ENCODE measurements at places on chromosomes 16 and 17.

GRCh38 chr16:28985211-28986041 is 574 bp downstream of the LAT start:
- DNase-seq = no peak

GRCh38 chr16:88705076-88705684 is 1.0 kb downstream of the RNF166 start:
- peak; percentile 18 for DNase-seq

DNA sequence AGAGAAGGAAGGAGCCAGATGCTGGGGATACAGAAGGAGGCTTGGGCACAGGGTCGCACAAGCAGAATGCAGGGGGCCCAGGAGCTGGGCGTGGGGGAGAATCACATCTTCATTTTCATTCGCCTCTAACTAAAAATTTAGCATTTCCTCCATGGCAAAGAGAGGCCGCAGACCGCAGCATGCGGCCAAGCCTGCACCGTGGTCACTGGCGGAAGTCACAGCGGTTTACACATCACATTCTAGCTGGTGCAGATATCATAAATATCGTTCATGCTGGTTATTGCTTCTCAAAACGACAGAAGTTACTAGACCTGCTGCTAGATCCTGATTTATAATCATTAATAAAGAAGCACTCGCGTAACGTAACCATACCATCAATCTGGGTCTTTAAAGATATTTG is 162.0 kb downstream of the NTN1 start:
- DNase-seq = no peak

- DNase-seq = no peak
These were observed 2.7 kb downstream of the MT1A start for GRCh38 chr16:56641166-56641565.

GRCh38 chr16:16050106-16050505 is 100.7 kb downstream of the ABCC1 start:
- DNase-seq = no peak

DNA sequence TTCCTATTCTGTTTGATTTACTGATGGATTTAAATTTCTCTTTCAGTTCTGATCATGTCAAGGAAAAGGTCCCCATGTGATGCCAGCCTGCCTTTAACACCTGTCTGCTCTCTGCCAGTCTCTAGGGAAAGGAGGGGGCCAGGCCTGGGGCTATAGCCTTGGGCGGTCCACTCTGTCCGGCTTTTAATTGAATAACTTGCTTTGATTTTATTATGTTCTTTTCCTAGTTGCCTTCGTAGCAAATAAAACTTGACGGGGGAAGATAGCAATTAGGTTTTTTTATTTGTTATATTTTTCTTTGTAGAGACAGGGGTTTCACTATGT is 47.6 kb downstream of the ABAT start:
- no peak for DNase-seq

DNA sequence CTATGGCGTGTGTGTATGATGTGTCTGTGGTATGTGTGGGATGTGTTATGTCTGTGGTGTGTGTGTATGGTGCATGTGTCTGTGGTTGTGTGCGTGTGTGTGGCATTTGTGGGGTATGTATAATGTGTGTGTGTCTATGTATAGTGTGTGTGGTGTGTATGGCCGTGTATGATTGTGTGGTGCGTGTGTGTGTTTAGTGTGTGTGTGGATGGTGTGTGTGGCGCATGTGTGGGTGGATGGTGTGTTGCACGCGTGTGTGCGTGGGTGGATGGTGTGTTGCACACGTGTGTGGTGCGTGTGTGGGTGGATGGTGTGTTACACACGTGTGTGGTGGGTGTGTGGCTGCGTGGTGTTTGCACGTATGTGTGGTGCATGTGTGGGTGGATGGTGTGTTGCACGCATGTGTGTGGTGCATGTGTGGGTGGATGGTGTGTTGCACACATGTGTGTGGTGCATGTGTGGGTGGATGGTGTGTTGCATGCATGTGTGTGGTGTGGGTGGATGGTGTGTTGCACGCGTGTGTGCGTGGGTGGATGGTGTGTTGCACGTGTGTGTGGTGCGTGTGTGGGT is 5.6 kb upstream of the SLC38A10 start:
- no peak for DNase-seq

DNA sequence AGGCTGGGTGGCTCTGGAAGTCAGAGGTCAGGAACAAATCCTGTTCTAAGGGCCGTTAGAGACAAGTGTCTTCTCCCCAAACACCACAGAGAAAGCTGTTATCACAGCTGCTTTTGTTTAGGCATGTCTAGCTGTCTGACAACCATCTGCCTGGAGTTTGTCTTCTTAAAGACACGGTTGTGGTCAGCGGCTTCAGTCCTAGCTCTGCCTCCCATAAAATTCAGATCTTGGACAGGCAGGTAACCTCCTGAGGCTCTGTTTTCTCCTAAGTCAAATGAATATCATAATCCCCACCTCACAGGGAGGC is 2.3 kb upstream of the ITGA3 start:
- no peak for DNase-seq
